NCI-H524 treated with DMSO at 0.1 percent for 48 hours (cell line): ENCODE measurements at places on chromosomes 3 and 15.

DNA sequence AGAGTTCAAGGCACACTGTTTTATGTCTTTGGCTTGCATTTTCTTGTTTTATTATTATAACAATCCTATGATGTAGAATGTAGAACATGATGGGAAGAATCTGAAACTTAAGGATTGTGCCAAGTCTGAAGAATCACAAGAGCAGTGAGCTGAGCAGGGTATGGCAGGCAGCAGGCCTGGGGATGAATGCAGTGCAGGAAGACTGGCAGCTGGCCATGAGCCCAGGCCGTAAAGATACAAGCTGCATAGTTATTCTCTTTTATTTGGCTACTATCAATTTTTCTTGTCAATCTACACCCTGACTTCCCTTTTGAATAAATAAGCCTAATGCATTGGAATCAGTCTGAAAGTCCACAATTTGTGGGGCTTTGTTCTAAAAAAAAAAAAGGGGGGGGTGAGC, 89.6 kb upstream of the ARPP21 start:
- DNase-seq = no peak

DNA sequence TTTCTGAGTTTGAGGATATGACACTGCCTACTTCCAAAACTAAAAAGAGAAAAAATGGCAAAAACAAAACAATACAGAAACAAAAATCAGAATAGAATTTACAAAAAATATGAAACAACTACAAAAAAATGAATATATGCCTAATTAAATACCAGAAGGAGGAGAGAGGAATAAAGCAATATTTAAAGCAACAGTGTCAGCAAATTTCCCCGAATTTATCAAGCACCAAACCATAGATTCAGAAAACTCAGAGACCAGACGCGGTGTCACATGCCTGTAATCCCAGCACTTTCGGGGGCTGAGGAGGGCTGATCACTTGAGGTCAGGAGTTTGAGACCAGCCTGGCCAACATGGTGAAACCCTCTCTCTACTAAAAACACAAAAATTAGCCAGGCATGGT, 1360.9 kb downstream of the SI start:
- DNase-seq = no peak

DNA sequence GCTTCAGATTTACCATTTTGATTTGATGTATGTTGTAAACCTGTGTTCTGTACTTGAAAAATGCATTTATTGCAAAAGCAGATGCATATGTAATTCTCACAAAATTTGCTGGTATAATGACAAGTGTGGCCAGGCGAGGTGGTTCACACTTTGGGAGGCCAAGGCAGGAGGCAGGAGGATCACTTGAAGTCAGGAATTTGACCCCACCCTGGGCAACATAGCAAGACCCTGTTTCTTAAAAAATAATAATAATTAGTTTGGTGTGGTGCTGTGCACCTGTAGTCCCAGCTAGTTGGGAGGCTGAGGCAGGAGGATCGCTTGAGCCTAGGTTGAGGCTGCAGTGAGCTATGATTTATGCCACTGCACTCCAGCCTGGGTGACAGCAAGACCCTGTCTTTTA, 4.7 kb upstream of the HYKK start:
- DNase-seq = no peak

DNA sequence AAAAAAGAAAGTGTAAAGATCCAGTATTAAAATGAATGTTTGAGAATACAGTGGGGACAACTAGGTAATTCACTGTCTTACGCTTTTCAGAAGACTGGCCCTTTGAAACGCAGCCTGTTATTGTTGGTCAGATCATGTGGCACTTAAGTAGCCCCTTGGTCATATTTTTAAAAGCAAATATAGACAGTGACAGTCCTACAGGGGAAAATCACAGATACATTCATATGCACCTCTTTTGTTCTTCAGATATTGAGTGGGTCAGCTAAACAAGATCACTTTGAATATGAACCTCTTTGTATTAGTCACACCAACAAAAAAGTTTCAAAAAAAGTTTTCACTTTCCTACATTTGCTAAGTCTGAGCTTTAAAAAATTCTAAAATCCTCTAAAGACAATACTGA, 36.0 kb downstream of the TIGIT start:
- DNase-seq = no peak

GRCh38 chr3:108500728-108501127, 9.7 kb downstream of the MYH15 start:
- DNase-seq = no peak
